ENCODE measurements at places on chromosomes 12 and 14.

- no peak for DNase-seq
Observed at GRCh38 chr14:93736378-93737014, 51.8 kb downstream of the PRIMA1 start.

GRCh38 chr12:132494294-132495164 lies 4.6 kb downstream of the FBRSL1 start:
- DNase-seq, result no peak

DNA sequence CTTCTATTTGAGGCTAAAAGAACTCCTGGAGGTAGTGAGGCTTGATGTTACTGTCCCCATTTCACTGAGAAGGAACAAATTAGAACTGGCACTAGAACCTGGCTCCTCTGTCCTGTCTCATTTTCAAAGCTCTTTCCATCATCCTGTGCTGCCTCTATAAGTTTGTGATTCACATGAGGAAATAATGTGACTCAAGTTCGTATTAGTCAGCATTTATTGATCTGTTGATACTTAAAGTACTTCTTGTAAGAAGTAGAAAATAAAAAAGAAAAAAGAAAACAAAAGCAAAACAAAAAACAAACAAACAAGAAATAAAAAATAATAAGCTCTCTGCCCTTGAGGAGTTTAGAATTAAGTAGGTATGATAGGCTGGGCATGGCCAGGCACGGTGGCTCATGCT lies 2.3 kb upstream of the ESPL1 start:
- DNase-seq, result no peak

GRCh38 chr12:132329036-132329719 lies at the start of gene GALNT9:
GALNT9 (minus strand) TSS chr12:132329589; CDS start chr12:132329203, 386 bp downstream.
- no peak for DNase-seq

GRCh38 chr14:24289649-24290280 lies 9.8 kb downstream of the DHRS1 start:
- DNase-seq, result no peak

GRCh38 chr12:95271465-95271864 lies 53.9 kb downstream of the VEZT start:
- no peak for DNase-seq

DNA sequence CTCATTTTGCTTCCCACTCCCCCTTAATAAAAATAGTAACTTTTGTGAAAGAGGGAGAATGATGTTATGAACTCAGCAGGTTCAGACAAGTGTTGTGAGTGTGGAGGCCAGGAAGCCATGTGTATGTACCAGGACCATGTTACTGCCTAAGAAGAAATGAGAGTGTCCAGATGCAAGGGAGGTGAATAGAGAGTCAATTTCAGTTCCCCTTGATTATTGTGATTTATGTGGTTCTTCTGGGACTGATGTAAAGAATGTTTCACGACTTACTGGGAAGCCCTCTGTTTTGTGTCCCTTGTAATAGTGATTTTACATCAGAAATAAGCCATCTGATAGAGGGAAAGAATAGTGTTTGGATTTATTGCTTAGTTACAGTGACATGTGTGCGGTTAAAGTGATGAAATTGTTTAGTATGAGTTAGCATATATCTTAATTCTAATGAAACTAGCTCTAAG lies 32.5 kb downstream of the FBXO34 start:
- no peak for DNase-seq

DNA sequence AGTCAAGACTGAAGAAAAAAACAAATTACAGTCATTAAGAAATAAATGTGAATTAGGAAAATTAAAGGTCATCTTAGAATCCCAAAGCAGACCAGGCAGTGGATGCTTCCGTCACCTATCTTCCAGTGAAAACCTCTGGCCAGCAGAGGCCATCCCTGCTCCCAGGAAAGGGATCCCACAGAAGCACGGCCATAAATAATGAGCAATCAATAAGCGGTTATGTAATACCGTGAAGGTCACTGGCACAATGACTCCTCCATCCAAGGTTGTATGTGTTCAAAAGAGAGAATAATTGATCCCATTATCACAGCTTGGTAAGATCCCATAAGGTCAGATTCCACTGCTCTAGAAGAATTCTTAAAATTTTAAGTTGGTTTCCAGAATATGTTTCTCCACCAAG lies 85.7 kb downstream of the PPP2R5E start:
- DNase-seq, result no peak

DNA sequence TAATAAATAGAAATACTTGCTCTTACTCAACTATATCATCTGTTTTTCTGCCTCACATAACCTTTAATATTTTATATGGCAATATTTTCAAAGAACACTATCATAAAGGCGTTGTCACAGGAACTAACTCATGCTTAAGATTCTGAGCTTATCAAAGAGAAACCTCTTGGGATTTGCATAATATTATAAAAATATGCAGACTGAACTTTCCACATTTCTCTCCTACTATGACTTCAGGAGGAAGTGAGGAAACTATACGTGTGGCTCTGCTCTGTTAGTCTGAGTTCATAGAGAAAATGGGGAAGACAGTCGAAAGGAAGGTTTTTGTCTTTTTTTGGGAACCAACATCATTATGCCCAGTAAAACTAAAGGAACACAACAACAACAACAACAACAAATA lies 124.7 kb downstream of the GARIN6 start:
- DNase-seq, result no peak

Data from iPS DF 19.7 (cell line).